Jurkat, Clone E6-1 (cell line): ENCODE measurements at places on chromosomes 12 and 14.

DNA sequence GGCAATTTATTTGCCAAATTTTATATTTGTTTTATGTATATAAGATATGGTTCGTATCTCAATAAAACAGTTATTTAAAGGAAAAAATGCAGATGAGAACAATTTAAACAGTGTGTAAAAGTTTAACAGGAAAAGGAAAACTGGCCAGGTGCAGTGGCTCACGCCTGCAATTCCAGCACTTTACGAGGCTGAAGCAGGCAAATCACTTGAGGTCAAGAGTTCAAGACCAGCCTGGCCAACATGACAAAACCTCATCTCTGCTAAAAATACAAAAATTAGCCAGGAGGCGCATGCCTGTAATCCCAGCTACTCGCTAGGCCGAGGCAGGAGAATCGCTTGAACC is 22.3 kb downstream of the G2E3 start:
- DNase-seq = no peak

GRCh38 chr14:26525085-26525484 is 72.7 kb downstream of the NOVA1 start:
- no peak for DNase-seq

- no peak for DNase-seq
These were observed 304.1 kb downstream of the SNAPC1 start for GRCh38 chr14:62066304-62066703.

DNA sequence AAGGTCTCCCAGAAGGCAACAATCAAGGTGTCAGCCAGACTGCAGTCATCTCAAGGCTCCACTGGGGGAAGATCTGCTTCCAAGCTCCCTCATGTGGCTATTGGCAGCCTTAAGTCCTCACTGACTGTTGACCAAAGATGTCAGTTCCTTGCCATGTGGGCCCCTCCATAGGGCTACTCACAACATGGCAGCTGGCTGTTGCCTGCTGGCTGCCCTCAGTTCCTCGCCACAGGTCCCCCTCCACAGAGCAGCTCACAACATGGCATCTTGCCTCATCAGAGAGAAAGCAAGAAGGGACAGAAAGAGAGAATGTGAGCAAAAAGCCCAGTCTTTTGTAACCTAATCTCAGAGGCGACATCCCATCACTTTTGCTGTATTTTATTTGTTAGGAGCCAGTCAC is 34.4 kb upstream of the EGLN3 start:
- no peak for DNase-seq

- peak; percentile 44 for DNase-seq
These were observed 7.6 kb upstream of the BRMS1L start for GRCh38 chr14:35818346-35819115.

GRCh38 chr12:52871291-52872039 is 22.7 kb upstream of the KRT78 start:
- DNase-seq = no peak

- DNase-seq = no peak
These were observed 107.6 kb downstream of the PLEKHG7 start for GRCh38 chr12:92810370-92810769.
